ENCODE measurements at places on chromosomes 7 and 10.

DNA sequence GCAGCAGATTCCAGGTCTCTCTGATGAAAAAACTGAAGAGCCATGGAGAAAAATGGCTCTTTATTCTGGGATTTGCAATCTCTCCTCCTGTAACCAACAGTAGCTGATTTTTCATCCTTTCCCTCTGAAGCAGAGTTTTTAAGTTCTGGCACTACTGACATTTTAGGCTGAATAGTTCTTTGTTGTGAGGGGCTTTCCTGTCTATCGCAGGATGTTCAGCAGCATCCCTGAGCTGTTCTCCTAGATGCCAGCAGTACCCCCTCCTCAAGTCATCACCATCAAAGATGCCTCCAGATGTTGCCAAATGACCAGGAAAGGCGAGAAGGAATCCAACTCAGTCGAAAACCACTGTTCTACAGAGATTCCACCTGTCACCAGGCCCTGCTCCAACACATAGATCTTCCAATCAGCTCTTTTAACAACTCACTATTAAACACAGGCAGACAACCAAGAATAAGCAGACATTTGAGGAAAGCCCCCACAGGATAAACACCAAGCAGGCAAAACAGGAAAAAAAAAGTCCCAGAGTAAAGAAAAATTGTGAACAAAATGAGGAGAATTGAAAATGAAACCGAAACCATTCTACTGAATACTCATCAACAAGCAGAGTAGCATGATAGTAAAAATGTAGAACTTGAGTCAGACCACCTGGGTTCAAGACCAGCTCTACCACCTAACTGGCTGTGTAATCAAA lies 124.8 kb downstream of the MPP7 start:
- no peak for DNase-seq

DNA sequence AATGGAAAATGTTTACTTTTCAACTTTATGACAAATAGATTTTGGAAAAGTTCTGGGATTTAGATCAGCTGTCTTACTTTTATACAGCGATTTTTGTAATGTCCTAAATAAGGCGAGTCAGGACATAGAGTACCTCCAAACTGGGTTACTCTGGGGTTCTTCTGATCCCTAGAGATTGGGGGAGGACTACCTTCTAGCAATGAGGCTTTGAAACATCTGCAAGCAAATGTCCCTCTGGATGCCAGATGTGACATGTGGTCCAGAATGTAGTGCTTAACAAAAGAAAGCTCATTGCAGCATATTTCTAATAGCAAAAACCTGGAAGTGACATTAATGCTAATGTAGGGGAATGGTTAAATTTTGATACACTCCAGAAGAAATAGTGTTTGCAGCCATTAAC lies 36.1 kb downstream of the ABRAXAS2 start:
- DNase-seq, result no peak

- DNase-seq, result no peak
These were observed 6.3 kb downstream of the TRPV5 start for GRCh38 chr7:142927085-142927745.

DNA sequence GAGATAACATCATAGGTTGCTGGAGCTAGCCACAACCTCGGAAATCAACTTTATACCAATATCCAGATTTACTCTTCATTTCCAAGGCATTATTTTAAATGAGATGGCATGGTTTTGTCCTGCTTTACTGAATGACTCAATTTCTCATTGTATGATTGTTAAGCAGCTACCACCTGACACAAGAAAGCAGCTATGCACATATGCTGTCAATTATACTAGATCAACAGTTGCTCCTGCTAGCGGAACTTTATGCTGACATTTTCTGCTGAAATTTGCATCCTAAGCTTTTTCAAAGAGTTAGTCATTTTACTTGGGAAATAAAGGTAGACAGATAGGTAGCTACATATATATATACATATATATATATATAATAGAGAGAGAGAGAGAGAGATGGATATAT lies 8.9 kb upstream of the CH25H start:
- no peak for DNase-seq

DNA sequence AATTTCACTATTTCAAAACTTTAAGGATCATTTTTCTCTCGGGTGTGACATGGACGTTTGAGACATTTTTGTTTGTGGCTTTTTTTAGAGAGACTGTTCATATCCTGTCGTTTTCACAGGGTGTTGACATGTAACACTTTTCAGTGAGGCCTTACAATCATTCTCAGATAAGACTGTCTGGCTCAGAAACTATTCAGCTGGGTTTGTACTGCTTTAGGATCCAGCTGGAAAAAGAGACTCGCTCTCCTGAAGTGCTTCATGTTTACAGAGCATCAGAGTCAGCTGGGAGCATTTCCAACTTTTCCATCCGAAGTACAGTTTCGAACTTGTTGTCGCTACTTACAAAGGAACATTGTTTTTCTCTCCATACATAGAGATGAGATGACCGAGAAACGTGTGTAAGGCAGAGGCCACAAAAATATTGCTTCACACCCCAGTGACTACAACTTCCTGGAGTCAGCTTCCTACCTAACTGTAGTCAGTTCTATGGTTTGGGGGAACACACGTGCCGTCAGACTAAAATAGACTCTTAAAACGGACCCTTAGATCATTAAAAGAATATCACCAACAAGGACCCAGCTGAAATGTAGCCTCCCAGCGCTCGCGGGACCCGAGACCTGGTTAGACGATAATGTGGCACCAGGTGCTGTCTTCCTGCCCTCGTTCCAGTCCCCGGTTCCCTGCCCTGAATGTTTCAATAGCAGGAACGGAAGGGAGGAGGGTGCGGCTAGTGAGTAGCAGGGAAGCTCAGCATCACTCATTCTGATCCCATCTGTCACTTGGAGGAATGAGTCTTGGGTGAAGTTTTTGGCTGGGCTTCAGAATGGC lies 78.0 kb downstream of the MKI67 start:
- no peak for DNase-seq

GRCh38 chr7:113202284-113202683 lies 83.9 kb upstream of the SMIM30 start:
- DNase-seq, result no peak

- no peak for DNase-seq
These were observed 920.8 kb upstream of the CELF2 start for GRCh38 chr10:10096898-10097297.

DNA sequence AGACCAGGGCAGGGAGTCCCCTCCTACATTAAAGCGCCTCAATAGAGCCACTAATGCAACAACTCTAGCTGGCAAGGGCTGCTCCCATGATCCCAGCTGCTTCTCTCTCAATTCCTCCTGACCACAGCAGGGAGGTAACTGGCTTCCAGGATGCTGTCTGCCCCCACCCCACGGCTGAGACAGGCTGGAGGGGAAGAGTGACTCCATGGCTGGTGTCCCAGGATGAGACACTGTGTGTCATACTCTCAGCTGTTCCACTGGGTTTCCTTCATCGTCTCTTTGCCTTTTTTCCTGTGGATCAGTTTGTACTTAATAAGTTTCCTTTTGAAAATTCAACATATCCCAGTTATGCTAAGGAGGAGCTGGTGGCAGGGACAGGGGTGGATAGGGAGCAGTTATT lies 27.7 kb upstream of the MYH16 start:
- no peak for DNase-seq

GRCh38 chr7:122485856-122486255 lies 181.3 kb upstream of the FEZF1 start:
- DNase-seq, result no peak

- no peak for DNase-seq
These were observed 79.2 kb downstream of the SRPK2 start for GRCh38 chr7:105309235-105310169.

GRCh38 chr7:29563590-29564495 lies at the start of gene PRR15:
Gene PRR15 (plus strand): TSS chr7:29563835. CDS start chr7:29566330, 2,495 bp downstream.
- no peak for DNase-seq

DNA sequence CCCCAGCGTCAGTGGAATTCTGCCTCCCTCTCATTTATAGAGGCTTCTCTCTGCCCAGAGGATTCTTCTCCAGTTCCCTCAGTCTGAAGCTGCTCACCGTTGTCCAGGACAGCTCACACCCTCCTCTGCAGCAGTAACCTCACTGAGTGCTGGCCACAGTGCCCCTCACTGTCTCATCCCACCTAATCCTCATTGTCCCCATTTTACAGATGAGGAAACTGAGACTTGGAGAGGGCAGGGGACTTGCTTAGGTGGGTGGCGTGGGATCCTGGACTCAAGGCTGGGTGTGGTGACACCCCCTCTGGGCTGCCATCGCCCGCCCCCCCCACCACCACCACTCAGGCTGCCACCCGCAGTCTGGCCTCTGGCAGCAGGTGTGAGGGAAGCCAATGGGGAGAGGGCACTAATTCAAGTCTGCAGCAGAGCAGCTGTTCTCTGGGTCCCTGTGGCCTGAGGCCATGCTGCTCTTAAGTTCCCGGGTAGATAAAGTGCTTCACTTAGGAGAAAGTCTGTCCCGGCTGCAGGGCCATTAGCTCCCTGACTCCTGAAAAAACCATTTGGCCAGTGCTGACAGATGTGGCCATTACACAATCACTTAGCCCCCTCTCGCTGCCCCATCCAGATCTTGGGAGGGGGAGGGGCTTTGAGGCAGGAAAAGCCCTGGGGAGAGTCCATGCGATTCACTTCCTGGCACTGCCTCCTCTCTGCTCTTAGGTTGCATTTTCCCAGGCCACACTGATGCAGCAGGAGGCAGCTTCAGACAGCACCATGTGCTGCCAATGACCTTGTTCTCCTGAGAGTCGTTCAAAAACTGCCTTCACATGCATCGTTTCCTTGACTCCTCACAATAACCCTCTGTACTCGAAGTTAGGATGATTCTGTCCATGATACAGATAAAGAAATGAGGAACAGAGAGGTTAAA lies 36.3 kb downstream of the DRGX start:
- no peak for DNase-seq

GRCh38 chr7:34425194-34425593 lies 232.8 kb upstream of the NPSR1 start:
- DNase-seq, result no peak

GRCh38 chr10:131141645-131142516 lies 169.6 kb downstream of the TCERG1L start:
- no peak for DNase-seq

DNA sequence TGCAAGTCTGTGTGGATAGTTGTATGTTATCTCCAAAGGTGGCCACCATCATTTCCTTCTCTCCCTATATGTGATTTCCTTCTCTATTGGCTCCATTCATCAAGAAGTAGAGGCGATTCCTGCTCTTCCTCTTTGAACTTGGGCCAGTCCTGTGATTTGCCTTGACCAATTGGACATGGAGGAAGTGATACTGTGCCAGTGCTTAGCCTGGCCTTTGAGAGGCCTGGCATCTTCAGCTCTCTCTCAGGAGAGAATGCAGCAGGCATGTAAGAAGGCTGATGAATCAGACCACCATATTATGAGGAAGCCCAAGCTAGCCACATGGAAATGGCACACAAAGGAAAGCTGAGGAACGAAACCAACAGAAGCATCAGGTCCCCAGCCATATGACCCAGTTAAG lies 195.0 kb upstream of the SVIL start:
- no peak for DNase-seq

DNA sequence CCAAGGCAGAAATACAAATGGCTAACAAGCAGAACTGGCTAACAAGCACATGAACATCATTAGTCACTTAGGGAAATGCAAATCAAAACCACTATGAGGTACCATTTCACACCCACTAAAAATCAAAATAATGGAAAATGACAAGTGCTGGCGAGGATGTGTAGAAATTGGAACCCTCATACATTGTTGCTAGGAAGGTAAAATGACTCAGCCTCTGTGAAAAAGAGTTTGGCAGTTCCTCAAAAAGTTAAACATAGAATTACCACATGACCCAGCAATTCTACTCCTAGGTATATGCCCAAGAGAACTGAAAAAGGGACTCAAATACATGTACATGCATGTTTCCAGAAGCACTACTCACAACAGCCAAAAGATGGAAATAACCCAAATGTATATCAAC lies 52.8 kb upstream of the ANAPC16 start:
- DNase-seq, result no peak

GRCh38 chr10:30553626-30554439 lies 75.7 kb downstream of the LYZL2 start:
- no peak for DNase-seq

- DNase-seq, result no peak
These were observed 286.5 kb downstream of the DOCK4 start for GRCh38 chr7:111919631-111920179.

DNA sequence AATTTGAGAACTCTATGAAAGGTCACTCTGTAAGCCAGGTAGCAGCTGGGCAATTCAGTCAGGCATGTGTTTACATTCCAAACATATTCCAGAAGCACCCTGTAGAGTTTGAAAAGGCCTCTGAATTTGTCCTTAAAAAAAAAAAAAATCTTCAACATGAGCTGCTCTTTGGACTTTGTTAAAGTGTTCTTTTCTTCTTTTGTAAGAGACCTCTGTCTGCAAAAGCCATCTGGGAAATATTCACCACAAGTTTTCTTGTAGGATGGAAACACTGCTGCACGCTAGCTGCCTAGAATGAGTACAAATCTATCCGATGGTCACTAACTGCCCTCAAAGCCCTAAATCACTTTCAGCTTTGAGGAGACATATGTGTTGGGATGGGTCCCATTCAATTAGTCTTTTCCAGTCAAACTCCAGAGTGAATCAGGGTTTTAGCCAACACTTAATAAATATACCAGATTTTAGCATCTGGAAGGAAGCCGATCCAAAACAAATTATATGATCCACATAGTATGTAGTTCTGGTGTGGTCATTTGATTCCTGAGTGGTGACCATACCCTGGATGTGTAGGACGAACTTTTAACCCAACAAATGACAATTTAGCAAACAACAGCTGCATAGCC lies 85.9 kb downstream of the CD36 start:
- DNase-seq, result no peak

DNA sequence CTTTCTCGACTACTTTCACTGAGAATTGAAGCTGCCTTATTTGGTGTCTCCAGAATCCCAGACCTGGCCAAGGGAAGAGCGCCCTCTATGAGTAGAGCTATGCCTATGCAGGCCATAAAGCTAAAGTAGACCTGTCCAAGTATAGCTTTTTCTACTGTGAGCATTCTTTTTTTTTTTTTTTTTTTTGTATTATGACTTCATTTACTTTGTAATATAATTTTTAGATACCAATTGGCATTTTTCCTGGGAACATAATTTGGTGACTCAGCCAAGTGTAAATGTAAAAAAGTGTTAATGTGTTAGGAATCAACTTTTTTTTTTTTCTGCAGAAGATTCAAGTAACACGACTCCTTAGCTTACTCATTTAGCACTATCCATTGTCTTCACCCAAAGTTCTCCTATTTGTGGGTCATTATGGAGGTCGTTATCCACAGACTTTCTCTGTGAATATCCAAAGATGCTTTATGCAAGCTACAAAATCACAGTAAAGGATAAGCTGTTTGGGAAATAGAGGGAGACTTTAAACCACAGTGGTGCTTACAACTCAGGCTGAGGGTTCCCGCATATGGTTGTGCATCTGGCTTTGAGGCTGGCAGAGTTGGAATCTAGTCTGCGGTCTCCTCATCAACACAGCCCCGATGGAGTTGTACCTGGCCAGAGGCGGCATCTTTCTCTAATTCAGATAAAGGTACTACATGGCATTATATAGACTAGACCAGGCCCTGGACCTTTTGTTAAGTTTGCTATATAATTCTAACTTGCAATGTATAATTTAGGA lies 1040.2 kb upstream of the SORCS1 start:
- DNase-seq, result no peak

DNA sequence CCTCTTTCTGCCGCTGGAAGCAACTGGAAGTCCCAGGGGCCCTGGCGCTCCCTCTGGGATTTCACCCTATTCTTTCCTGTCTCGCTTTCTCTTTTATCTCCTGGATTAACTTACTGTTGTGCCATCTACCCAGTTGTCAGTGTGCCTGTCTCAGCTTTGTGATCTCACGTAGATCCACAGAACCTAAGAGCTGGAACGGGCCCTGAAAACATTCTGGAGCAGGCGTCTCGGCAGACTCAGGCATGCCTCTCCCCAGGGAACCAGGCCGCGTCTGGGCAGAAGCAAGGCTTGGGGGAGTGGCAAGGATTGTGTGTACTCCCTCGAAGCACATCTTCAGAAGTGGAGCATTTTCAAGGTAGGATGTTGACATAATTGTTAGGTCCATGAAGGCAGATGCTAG lies 87.2 kb downstream of the KCNMA1 start:
- DNase-seq, result no peak

All from stimulated activated CD4-positive, alpha-beta T cell treated with anti-CD3 and anti-CD28 coated beads, Interleukin-1b, Interleukin-23, amount 100 ng/mL, for 1 hour (primary cell).